Gastroesophageal sphincter (tissue), 4 donors: ENCODE measurements at places on chromosomes 5 and 9. TPM values are rescaled to one million over a fixed set of nuclear protein-coding genes. Genes with fewer than 3 reads are reported as not detected.

The F2R gene
- 12.5 TPM for total RNA-seq

- ATAC-seq: no peak
Observed at GRCh38 chr9:87223392-87224246, 274.0 kb upstream of the DAPK1 start.

- ATAC-seq: no peak
Observed at GRCh38 chr5:73304381-73304780, 131.4 kb downstream of the TMEM174 start.

GRCh38 chr5:1103505-1104326, 8.1 kb downstream of the SLC12A7 start:
- ATAC-seq: peak; percentile 54

DNA sequence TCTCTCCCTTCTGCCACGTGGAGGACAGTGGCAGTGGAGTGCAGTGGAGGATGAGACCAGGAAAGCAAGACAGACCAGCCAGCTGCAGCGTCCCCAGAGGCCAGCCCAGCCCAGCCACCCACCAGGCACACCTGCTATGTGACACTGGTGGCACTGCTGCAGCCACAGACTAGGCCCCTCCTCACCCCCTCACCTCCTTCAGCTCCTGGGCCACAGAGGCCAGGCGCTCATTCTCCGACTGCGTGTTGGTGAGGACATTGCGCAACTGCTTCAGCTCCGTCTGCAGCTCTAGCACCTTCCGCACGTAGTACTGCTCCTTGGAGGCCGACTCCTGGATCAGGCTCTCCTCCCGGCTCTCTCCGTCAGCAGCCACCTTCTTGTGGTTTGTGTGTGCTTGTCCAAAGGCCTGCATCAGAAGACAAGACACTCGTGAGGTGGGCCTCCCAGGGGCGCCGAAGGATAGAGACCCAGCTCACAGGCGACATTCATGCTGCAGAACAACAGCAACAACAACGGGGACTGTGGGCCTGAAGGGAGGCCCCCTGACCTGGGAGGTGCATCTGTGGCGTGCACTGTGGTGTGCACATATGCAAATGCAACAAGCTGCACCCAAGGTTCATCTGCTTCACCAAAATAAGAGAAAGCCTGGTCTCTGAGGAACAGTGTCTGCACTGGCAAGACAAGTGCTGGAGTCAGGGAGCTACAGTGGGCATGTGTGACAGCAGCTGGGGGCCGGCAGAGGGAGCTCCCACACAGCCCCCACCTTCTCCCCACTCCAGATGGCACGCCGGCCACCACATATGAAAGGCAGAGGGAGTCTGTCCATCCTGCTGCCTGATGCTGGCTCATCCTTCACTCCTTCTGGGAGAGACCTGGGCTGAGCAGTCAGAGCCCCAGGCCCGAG, 35.5 kb downstream of the BICD2 start:
- ATAC-seq: no peak
